ENCODE measurements at places on chromosomes 16 and 17.

GRCh38 chr17:67629971-67630320 lies 87.8 kb upstream of the NOL11 start:
- DNase-seq, result peak; percentile 45
- no peak overlapping the region for H3K27ac ChIP-seq
- H3K27me3 ChIP-seq, result no peaks in the 10 kb centered on the region
- H3K36me3 ChIP-seq, result peaks cover 6% of the 10 kb centered on the region
- no peaks in the 10 kb centered on the region for H3K4me1 ChIP-seq

DNA sequence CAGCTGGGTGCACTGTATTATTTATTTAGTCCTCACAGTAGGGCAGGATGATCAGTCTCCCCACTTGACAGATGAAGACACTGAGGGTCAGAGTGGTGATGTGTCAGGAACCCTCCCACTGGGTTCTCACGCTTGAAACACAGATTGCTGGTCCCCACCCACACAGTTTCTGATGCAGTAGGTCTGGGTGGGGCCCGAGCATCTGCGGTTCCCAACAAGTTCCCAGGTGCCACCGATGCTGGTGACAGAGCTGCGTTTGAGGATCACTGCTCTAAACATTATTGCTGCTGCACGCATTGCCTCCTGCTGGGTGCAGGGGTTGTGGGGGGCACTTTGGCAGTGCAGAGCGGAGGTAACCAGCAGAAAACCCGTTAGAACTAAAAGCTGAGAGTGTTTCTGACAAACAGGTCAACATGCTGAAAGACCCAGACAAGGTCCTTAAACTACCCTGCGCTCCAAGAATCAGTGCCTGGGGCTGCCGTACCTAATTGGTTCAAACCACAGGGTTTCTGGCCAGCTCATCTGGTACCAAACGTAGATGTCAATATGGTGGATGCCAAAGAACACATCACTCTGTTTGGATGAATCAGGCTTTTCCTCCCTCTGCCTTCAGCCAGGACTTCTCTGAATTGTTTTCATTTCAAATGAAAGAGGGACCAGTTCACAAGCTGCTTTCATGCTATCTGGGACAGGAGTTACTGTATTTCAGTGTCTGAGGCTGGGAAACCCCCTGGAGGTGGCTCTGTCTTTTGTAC lies 76.0 kb downstream of the ABCC1 start:
- no peak for DNase-seq
- no peaks in the 10 kb centered on the region for H3K4me1 ChIP-seq
- H3K4me3 ChIP-seq, result no peak overlapping the region
- no peaks in the 10 kb centered on the region for H3K27me3 ChIP-seq

DNA sequence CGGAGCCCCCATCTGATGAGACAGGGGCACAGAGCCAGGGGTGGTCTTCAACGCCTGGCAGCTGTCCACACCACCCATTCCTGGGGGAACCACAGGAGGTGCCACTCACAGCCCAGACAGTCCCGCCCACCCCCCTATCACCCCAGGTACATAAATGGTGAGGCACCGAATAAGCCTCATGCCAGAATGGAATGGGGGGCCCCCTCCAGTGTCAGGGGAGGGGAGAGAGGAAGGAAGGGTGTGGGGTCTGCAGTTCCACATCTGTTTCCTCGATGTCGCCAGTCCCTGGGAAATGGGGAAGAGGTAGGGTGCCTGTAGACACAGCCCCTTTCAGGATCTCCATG lies 1.7 kb downstream of the TMC6 start:
- peaks cover 18% of the 10 kb centered on the region for H3K36me3 ChIP-seq
- peaks cover 11% of the 10 kb centered on the region for H3K4me1 ChIP-seq
- H3K4me3 ChIP-seq, result no peak overlapping the region
- DNase-seq, result no peak

GRCh38 chr17:75267411-75268232 lies 3.4 kb downstream of the MIF4GD start:
- peak; percentile 85 for DNase-seq
- H3K27ac ChIP-seq, result no peak overlapping the region
- H3K4me1 ChIP-seq, result peaks cover 2% of the 10 kb centered on the region
- H3K4me3 ChIP-seq, result no peak overlapping the region
- H3K36me3 ChIP-seq, result peaks cover 12% of the 10 kb centered on the region

DNA sequence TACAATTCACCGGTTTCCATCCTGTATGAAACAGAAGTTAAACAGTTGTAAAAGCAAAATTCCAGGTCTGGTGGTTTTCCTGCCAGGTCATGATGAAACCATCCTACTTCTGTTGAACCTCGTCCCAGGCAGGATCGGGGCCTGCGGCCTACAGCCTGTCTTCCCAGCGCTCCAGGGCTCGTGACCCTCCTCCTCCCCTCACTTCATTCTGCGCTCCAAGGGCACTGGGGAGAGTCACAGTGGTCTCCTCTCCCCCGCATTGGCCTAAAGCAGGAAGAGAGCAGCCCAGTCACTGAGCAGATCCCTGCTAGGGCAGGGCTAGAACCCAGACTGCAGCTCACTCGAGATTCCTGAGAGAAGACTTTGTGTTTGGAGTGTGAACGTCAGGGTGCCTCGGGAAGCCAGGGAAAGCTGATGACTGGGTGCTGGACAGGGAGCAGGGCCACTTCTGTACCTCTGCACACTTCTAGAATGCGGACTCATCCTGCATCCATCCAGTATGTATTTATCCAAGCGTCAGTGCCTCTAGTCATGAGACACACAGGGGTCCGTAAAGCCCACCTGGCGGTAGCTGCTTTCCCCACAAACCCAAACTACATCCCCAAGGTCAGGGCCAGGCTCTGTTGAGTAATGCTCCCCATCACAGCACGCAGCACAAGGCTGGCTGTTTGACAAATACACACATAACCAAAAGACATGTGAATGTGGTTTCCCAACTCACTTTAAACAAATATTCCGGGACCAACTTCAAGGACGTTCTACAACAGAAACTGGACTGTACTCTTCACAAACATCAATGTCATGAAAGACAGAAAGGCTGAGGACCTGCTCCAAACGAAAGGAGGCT lies 1.7 kb upstream of the ITGAE start:
- H3K4me1 ChIP-seq, result no peaks in the 10 kb centered on the region
- no peak overlapping the region for H3K27ac ChIP-seq
- H3K36me3 ChIP-seq, result peaks cover 3% of the 10 kb centered on the region
- H3K4me3 ChIP-seq, result no peak overlapping the region
- no peaks in the 10 kb centered on the region for H3K27me3 ChIP-seq
- DNase-seq, result no peak

DNA sequence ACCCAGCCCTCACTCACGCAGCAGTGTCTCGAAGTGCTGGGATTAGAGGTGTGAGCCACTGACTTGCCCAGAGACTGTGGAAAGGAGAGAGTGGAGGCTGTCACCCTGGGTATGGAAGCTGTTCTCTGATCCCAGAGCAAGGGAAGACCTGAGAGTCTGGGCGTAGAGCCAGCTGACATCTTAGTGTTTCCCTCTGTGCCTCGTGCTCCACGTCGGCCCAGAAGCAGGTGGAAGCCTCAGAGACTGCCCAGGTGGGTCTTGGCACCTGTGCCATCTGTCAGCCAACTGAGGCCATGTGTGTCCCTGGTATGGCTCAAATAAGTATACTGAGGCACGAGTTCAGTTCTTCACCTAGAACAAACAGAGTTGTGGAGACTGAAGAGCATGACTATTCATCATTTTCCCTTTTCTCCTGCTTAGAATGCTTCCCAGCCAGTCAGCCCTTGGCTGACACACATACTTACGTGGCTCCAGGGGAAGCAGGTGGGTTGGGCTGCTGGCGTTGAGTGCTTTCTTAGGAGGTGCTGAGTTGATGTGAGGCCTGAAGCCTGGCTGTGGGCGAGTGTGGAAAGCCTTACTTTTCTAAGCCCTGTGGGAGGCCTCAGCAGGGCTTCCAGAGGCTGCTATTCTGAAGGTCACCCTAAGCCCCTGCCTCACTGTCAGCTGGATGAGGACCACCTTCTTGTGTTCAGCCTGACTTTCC lies 8.1 kb downstream of the CTRL start:
- H3K27me3 ChIP-seq, result no peaks in the 10 kb centered on the region
- peaks cover 2% of the 10 kb centered on the region for H3K36me3 ChIP-seq
- DNase-seq, result no peak
- H3K4me1 ChIP-seq, result peaks cover 1% of the 10 kb centered on the region
- no peak overlapping the region for H3K4me3 ChIP-seq

DNA sequence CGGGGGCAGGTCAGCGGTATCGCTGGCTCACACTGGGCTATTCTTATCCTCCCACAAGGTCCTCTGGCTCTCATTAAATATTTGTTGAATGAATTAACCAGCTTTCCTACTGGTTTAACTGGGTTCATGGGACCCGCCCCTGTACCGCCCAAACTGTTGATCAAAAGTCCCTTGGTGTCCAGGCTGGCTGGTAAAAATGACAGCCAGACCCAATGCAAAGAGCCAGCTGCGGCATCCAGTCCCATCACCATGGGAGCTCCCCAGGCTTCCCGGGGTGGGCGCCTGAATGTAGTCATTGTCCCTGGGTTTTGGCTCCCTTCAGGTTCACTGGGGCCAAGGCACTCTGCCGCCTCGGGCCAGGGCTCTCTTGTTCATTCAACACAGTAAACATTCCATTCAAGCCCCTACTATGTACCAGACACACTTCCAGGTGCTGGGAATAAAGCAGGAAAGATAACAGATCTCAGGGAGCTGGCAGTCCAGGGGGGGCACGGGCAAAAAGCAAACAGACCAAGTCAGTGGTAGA lies 11.7 kb upstream of the ATP2C2 start:
- H3K36me3 ChIP-seq, result no peaks in the 10 kb centered on the region
- DNase-seq, result no peak

- H3K4me1 ChIP-seq, result no peaks in the 10 kb centered on the region
- no peak overlapping the region for H3K4me3 ChIP-seq
- no peaks in the 10 kb centered on the region for H3K36me3 ChIP-seq
These were observed 377.6 kb downstream of the CPPED1 start for GRCh38 chr16:12426122-12426521.

DNA sequence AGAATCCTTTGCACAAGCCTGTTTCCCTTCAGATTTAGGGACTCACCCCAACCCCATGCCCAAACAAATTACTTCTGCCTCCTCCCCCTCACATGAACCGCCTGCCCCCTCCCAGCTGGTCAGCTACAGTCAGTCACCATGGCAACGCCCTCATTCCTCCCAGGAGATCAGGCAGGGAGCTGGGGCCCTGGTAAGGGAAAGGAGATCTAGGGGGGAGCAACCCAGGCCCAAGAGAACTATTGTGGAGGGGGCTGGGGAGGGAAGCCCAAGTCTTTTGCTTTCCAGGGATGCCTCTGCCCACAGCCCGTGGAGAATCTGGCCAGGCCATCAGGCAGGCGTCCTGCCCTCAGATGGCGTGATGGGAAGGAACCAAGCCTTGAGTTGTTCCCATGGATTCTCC lies 2.8 kb downstream of the FAM171A2 start:
- no peaks in the 10 kb centered on the region for H3K27me3 ChIP-seq
- peaks cover 5% of the 10 kb centered on the region for H3K4me1 ChIP-seq
- peak; percentile 56 for DNase-seq
- no peaks in the 10 kb centered on the region for H3K36me3 ChIP-seq

DNA sequence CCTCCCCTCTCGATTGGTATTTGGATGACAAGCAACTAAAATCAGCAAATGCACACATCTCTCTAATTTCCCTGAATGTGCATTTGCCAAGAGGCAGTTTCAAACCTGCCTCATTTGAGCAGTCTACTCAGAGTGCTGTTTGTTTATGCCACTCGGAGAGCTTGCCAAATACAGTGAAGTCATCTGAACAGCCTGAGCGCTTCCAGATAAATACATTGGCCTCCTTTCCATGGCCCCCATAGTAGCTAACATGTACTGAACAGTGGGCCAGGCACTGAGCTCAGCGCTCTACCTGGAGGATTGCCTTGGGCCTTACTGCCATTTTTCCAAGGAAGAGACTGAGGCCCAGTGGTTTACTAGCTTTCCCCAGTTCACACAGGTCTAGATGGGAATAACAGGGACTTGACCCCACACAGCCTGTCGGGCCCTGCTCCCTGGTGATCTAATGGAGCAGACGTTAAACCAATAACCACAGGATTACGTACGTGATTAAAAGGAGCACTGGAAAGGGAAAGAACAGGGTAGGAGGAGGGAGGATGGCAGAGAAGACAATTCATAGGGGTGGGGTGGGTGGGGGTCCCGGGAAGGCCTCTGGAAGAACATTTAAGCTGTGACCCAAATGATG lies 18.7 kb upstream of the ANKRD40CL start:
- H3K36me3 ChIP-seq, result no peaks in the 10 kb centered on the region
- no peak overlapping the region for H3K27ac ChIP-seq
- DNase-seq, result no peak
- no peaks in the 10 kb centered on the region for H3K27me3 ChIP-seq

- peak; percentile 96 for DNase-seq
- peaks cover 5% of the 10 kb centered on the region for H3K4me1 ChIP-seq
- H3K27ac ChIP-seq, result peak overlapping the region; percentile 85
- no peaks in the 10 kb centered on the region for H3K36me3 ChIP-seq
These were observed 43.2 kb upstream of the MRPS23 start for GRCh38 chr17:57892820-57893595.

DNA sequence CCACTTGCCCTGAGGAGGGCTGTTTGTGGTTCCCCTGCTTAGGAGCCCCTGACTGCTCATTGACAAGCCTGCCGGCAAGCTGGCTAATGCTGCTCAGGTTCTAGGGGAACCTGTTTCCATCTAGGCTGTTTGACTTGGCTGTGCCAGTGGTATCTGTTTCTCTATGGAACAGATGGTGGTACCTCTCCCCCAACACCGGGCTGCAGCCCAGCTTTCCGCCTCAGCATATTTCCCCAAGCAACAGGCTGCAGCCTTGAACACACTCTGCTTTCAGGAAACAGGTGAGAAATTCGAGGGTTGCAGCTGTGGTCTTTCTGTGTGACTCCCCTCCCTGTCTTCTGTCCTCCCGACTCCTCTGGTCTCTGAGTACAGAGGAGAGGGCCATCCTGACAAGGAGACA lies 132.3 kb downstream of the TMEM132E start:
- no peaks in the 10 kb centered on the region for H3K36me3 ChIP-seq
- no peak overlapping the region for H3K4me3 ChIP-seq
- H3K27ac ChIP-seq, result no peak overlapping the region
- DNase-seq, result no peak
- H3K4me1 ChIP-seq, result no peaks in the 10 kb centered on the region

GRCh38 chr16:68786685-68787418 lies 49.8 kb downstream of the CDH1 start:
- H3K36me3 ChIP-seq, result no peaks in the 10 kb centered on the region
- H3K27me3 ChIP-seq, result no peaks in the 10 kb centered on the region
- no peak overlapping the region for H3K4me3 ChIP-seq
- H3K27ac ChIP-seq, result no peak overlapping the region
- DNase-seq, result no peak

All from mesendoderm (in vitro differentiated cells).